GM13977 (cell line): ENCODE measurements at places on chromosomes 6 and 20.

DNA sequence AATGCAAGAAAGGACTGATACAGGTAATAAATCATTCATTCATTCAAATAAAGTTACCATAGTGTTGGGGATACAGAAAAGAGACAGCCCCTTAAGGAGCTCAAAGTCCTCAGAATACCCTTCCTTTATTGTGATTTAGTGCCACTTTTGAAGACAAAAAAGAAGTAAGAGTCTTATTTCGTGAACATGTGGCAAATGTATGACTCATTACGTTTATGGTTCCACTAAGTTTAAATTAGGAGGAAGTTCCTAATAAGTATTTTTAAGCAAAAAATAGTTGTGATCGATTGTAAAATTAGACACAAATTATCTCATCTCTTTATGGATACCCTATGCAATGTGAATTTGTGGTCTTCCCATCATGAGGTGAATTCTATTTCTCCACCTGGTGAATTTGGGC lies 38.5 kb upstream of the GCLC start:
- DNase-seq = no peak

DNA sequence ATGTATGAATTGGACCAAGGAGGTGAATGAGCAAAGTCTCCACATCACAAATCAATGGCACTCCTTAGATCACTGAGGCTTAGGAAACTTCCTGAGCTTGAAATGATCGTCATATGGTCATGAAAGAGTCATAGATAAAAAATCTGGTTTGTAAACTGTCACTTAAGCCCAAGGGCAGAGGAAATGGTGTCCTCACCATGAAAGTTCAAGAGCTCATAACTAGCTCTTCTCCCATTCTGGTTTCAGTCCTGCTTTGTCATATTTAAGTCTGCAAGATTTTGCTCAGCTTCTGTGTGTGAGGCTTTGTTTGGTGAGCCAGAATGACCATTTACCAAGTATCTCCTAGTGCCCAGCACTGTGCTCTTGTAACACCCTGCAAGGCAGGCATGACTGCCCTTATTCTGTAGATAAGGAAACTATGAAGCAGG lies 60.5 kb downstream of the GJA10 start:
- no peak for DNase-seq

DNA sequence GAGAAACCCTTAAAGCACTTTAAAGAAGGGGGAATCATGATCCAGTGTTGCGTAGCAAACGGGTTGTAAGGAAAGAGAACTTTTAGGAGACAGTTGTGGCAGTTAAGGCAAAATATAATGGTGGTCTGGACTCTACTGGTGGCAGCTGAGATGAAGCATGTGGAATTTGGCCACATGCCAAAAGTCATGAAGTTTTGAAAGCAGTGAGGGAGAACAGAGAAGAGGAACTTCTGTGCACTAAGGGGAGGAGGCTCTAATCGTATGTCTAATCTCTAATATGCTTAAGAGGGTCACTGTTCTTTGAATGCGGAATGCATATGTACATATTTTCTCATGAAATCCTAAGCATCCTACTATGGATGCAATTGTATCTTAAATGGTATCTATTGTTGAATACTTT lies 91.5 kb downstream of the RIMS1 start:
- DNase-seq = no peak

GRCh38 chr6:14827354-14827753 lies 418.5 kb upstream of the JARID2 start:
- DNase-seq = no peak

- DNase-seq = peak; percentile 76
These were observed 16.5 kb downstream of the COL20A1 start for GRCh38 chr20:63309261-63310071.

DNA sequence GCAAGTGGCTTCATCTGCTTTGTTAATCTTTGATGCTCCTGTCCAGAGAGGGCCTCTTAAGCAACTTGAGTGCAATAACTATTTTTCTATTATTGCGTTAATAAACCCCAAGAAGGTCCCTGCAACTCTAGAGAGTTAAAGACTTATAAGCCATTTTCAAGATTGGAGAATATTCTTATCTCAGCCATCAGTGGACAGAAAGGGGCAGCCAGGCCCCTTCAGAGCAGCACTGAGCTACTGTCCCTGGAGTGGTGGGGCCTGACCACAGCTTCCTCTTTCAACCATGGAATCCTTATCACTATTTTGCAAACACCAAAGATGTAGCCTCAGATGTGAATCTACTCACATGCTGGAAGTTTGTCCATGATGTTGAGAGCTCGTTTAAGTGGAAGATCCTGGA lies 2.8 kb upstream of the MAS1L start:
- DNase-seq = no peak

- DNase-seq = no peak
These were observed 39.2 kb downstream of the GNAS start for GRCh38 chr20:58891718-58892140.

GRCh38 chr20:37898233-37899104 lies 4.5 kb upstream of the VSTM2L start:
- no peak for DNase-seq

GRCh38 chr6:43895656-43896328 lies 125.8 kb downstream of the VEGFA start:
- DNase-seq = no peak
